ENCODE measurements at places on chromosomes 6 and 20. TPM values are rescaled to one million over a fixed set of nuclear protein-coding genes. Genes with fewer than 3 reads are reported as not detected.

DNA sequence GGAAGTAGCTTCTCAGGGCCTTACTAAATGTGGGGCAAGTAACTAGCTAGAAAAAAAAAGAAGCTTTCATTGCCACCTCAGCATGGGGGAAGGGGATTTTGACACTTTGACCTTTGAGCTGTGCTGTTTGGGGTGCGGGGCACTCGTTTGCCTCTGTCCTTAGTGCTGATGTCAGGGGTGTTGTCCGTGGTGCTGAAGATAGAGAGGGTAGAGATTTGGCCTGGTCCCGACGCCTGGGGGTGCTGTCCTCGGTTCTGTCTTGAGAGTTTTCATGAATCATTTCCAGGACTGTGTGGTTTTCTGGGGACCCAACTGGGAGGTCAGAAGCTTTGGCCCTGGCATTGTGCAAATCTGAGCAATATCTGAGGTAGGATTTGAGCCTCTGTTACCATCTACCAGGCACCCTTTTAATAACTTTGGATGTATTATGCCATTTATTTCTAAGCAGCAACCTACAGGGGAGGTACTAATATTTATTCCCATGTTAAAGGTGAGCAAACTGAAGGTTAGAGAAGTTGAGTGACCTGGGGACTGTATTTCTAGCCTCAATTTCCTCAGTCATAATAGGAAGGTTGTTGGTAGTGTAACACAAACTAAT lies 78.0 kb downstream of the DLGAP4 start:
- peak; percentile 31 for DNase-seq

GRCh38 chr6:16048221-16048620 lies 80.7 kb upstream of the MYLIP start:
- DNase-seq: no peak

GRCh38 chr6:85383042-85383441 lies 66.8 kb upstream of the NT5E start:
- DNase-seq: no peak

GRCh38 chr6:41704656-41705310 lies 30.6 kb downstream of the TFEB start:
- DNase-seq: no peak

- DNase-seq: no peak
Measured at GRCh38 chr6:3367630-3368029, 89.2 kb downstream of the SLC22A23 start.

Gene DOP1A
- total RNA-seq: 7.1 TPM

DNA sequence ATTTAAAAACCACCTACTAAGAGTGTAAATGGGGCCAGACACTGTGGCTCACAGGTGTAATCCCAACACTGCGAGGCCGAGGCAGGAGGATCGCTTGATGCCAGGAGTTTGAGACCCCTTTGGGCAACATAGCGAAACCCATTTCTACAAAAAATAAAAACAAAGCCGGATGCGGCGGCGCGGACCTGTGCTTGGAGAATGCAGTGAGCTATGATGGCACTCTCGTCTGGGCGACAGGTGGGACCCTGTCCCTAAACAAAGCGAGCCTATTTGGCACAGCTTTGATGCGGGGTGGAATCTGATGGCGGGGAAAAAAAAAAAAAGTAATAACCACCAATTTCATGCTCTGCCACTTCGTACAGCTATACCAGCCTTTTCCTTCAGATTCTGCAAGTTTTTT lies 1.1 kb downstream of the TCP1 start:
- DNase-seq: no peak

DNA sequence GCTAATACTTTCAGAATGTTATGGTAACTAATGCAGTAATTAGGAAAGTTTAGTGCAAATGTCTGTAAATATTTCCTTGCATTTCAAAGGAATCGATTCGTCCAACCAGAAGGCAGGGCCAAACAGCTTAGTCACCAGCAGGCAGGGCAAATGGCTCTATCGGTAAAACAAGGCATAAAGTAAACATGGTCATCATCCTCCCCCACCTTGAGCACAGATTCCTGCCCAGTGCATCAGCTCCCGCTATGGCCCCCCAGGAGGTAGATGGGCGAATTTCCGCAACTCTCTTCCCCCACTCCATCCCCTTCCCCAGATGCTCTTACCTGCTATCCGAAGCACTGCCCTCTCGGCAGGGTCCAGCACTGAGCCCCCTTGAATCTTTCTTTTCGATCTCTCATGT lies 103.8 kb upstream of the BEND6 start:
- no peak for DNase-seq

GRCh38 chr6:15484821-15485220 lies 178.0 kb downstream of the DTNBP1 start:
- no peak for DNase-seq

DNA sequence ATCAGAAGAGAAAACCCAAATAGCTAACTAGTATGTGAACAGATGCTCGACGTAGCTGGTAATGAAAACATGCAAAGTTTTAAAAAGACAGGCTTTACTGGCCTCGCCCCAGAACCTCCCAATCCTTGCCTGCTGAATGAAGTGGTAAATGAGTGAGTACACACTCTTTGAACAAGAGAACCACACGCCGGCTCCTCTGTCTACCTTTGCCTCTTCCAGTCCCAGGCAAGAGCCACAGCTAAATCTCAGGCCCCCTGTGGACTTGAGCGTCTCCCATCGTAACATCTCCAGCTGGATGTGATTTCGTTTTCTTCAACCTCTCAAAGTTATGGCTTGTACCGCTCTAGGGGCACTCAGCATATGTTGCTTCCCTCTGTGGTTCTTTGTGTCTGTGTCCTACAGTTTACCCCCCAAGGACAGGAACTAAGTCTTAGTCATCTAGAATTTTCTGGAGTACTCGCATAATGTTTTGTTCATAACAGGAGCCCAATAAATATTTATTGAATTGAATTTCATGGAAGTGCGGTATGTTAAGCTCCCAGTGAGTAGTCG lies 153.2 kb upstream of the TAB2 start:
- DNase-seq: no peak

- no peak for DNase-seq
Measured at GRCh38 chr6:93794166-93794565, 374.8 kb upstream of the EPHA7 start.

GRCh38 chr6:166207284-166207561 lies 39.6 kb upstream of the TBXT start:
- DNase-seq: no peak

DNA sequence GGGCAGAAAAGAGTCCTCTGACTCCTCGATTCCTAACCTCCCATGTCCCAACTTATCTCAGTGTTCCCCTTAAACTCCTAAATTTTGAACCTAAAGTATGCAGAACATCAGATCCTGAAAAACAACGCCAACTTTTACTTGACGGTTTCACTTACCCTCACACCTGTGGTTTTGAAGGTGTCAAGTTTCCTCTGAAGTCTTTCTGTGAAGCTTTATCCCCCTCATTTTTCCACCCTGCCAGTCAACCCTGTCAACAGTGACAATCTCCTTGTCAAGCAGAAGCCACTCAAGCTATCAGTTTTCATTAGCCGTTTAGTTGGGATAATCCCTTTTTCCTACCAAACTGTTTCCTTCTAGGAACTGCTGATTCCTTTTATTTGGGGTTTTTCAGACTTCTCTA lies 245.4 kb upstream of the PREP start:
- no peak for DNase-seq

- no peak for DNase-seq
Measured at GRCh38 chr6:108565893-108566292, 5.2 kb downstream of the FOXO3 start.

DNA sequence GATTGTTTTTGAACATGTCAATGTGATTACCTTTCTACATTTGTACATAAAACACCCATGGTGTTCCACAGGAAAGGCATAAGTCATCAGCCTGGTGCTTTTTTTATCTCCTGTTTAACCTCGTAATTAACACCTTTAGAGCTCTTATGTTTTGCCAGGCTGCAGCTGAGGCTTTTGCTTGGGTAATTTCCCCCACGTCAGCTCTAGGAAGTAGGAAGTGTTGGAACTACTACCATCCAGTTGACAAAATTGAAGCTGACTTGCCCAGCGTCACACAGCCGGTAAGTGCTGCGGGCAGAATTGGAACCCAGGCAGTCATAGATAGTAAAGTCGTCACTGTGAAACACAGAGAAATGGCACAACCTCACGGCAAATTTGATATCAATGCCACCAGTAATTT lies 86.6 kb upstream of the BMP2 start:
- DNase-seq: no peak

Gene COL10A1
- not detected for total RNA-seq

Gene HLA-DMB
- total RNA-seq: 3.3 TPM

GRCh38 chr20:6769903-6770785 lies 2.7 kb downstream of the BMP2 start:
- DNase-seq: no peak

DNA sequence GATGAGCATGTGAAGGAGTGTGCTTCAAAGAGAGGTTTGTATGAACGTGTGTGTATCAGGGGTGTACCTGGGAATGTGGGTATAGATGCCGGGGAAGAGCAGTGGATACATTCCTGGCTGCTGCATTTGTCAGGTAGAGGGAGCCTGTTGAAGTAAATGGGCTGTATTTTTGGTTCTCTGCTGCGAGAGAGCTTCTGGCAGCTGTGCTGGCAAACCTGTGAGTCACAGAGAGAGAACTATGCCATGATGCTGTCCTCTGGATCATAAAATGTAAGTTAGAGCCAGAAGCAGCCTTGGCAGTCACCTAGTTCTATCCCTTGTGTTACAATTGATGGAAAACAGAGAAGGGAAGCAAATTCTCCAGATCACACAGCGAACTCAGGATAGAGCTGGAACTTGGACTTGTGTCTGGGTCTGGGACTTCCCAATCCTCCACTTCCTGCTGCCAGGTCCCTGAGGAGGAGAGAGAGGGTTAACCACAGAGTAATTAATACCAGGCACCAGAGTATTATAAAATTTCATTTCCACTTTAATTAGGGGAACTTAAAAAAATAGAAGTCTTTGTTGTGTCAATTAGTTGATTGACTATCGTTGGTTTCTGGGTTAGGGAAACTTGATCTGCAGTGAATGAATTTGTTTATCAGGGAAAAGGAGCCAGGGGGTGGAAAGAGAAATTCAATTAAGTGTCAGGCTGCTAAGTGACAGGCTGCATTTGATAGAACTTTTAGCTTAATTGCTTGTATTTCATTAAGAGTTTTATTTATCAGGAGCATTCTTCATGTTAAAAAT lies 41.1 kb upstream of the GTSF1L start:
- no peak for DNase-seq

- DNase-seq: no peak
Measured at GRCh38 chr6:56856036-56856580, 98.8 kb upstream of the BEND6 start.

DNA sequence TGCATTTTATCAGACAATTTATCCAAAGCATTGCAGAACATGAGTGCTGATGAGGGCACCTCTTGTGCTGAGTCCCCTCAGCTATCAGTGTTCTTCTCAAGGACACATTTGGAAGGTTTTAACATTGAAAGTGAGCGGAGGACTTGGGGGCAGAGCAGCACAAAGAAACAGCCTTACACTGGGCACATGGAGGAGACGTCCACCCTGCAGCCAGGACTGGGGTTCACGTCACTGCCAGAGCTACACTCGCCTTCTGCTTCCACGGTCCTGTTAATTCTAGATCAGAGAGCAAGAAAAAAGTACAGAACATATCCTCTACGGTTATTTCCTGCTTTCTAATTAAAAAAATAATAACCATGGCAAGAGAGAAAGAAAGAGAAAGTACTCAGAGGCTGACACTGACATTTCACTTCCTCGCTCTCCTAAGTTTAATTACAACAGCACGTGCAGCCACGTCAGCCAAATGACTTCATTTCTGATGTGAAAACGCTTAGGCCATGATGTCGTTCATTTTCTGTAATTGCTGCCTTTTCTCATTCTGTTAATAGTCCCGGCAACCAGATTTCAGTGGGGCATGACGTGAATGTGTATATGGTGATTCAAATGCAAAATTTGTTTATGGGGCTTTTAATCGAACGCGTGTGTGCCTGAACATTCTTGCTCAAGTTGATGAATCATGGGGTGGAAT lies 5.1 kb downstream of the PRND start:
- DNase-seq: no peak

- DNase-seq: peak; percentile 6
Measured at GRCh38 chr20:9301129-9302090, 213.0 kb upstream of the LAMP5 start.

All from HCT116 (cell line).